Neural progenitor cell (in vitro differentiated cells): ENCODE measurements at places on chromosomes 6 and 20. TPM values are rescaled to one million over a fixed set of nuclear protein-coding genes. Genes with fewer than 3 reads are reported as not detected.

PHACTR1 gene
- 2.4 and 6.1 TPM in 2 replicates for total RNA-seq

MMP24 gene
- 1.4 and 1.9 TPM in 2 replicates for total RNA-seq

STMND1 gene
- not detected in 2 replicates for total RNA-seq

RGS17 gene
- total RNA-seq, result 4.8 and 8.1 TPM in 2 replicates

ZNF341 gene
- total RNA-seq, result 0.82 and 2.5 TPM in 2 replicates

C6orf141 gene
- total RNA-seq, result 87.2 and 97.2 TPM in 2 replicates

CAPN11 gene
- 0.40 and 0.49 TPM in 2 replicates for total RNA-seq

UNC5CL gene
- total RNA-seq, result 2.2 and 5.0 TPM in 2 replicates

TBX18 gene
- total RNA-seq, result not detected in 2 replicates

GTSF1L gene
- total RNA-seq, result not detected in 2 replicates

SYTL3 gene
- total RNA-seq, result 0.25 TPM in 1 of 2 replicates, not detected in the other

SEMG1 gene
- not detected in 2 replicates for total RNA-seq

HUS1B gene
- 0.43 TPM in 1 of 2 replicates, not detected in the other for total RNA-seq

RAD21L1 gene
- total RNA-seq, result not detected in 2 replicates

SLC17A1 gene
- total RNA-seq, result not detected in 2 replicates

MCHR2 gene
- not detected in 2 replicates for total RNA-seq

LY6G6F gene
- not detected in 2 replicates for total RNA-seq

COL9A1 gene
- total RNA-seq, result 18.7 and 36.9 TPM in 2 replicates

PCK1 gene
- not detected in 2 replicates for total RNA-seq

SMLR1 gene
- not detected in 2 replicates for total RNA-seq

SMIM26 gene
- 99.3 and 150 TPM in 2 replicates for total RNA-seq

PLEKHG1 gene
- total RNA-seq, result 4.6 and 4.7 TPM in 2 replicates

ZNF165 gene
- total RNA-seq, result 1.9 and 2.1 TPM in 2 replicates

JPH2 gene
- not detected in 2 replicates for total RNA-seq

SCGN gene
- not detected in 2 replicates for total RNA-seq

SNAI1 gene
- 1.1 and 4.0 TPM in 2 replicates for total RNA-seq

BPI gene
- total RNA-seq, result not detected in 2 replicates
